ENCODE measurements at places on chromosomes 5 and 9.

DNA sequence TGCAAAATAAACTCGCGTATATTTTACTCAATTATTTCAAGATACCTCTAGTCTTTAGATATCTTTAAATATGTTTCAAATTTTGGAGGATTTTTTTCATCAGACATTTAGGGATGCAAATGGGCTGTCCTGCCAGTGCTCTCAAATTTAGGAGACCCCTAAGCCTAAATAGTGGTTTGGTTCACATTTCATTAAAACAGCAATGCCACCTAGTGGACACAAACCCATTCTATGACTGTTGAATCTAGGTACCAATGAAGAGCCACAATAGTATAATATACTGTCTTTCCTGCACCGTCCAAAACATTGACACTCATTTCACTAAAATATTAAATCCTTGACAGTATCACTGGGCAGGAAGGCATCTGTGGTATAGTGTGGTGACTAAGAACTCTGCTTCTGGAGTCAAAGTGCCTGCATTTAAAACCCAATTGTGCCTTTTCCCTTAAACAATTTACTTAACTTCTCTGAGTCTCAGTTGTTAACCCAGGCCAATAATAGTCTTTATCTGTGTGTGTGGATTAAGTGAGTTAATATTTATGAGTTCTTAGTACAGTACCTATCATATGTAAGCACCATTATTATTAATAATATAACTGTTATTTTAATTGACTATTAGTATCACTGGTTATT lies 148.0 kb downstream of the RORB start:
- DNase-seq, result peak; percentile 0

GRCh38 chr9:70801181-70801829 lies 320.1 kb downstream of the TRPM3 start:
- DNase-seq, result no peak

- no peak for DNase-seq
Measured at GRCh38 chr9:29685531-29685930, 2112.2 kb upstream of the C9orf72 start.

GRCh38 chr9:23723672-23724071 lies 102.4 kb downstream of the ELAVL2 start:
- no peak for DNase-seq

- DNase-seq, result no peak
Measured at GRCh38 chr9:135565141-135565628, 3.6 kb downstream of the PAEP start.

DNA sequence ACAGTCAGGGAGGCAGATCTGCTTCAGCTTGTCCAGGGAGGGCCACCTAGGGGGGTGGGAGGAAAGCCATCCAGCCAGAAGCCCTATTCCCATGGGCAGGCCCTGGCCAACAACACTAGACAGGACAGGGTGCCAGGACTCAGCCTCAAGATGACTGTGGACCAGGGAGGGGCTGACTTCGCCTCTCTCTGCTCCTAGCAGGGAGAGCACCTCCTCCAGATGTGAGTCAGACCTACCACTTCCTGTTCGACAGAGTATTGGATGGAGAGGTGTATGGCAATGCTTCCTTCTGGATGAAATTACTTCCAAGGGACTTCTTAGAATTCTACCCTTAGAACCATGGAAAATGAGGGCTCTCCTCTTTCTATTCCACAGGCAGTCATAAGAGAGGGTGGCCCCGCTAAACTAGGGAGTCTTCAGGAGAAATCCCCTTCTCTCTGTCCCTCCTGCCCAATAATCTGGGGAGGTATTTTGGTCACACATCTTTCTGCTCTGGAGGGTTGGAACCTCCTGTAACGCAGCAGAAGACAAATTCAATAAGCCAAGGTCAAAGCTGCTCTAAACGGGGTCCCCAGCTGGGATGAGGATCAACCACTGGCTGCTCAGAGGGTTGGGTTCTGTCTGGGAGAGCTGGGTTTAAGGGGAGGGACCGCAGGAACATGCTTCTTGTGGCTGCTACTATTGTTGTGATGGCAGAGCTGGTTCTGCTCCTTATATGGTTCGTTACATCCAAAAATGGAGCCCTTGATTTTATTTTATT lies 23.2 kb upstream of the RCL1 start:
- no peak for DNase-seq

- no peak for DNase-seq
Measured at GRCh38 chr5:129691220-129691619, 56.7 kb upstream of the MINAR2 start.

DNA sequence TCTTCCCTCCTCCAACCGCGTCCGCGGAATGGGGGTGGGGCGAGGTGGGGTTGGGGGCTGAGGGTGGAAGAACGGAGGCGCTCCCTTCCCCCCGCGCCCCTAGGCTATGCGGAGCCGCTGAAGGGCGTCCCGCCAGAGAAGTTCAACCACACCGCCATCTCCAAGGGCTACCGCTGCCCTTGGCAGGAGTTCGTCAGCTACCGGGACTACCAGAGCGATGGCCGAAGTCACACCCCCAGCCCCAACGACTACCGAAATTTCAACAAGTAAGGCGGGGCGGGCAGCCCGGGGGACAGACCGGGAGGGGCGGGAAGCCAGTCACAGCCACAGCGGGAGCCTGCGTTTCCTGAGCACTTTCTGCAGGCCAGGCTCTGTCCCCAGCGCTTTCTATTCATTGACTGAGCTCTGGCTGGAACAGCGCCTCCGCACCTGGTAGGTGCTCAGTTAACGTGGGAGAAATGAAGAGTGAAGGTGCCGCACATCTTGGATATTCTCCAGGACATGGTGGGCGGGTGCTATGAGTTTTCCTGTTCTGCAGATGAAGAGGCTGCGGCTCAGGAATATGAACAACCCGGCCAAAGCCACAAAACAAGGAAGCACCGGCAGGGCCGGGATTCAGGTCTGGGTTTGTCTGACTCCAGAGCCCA lies 11.3 kb downstream of the MYOZ3 start:
- DNase-seq, result no peak
